NCI-H524 (cell line): ENCODE measurements at places on chromosomes 11 and 22.

DNA sequence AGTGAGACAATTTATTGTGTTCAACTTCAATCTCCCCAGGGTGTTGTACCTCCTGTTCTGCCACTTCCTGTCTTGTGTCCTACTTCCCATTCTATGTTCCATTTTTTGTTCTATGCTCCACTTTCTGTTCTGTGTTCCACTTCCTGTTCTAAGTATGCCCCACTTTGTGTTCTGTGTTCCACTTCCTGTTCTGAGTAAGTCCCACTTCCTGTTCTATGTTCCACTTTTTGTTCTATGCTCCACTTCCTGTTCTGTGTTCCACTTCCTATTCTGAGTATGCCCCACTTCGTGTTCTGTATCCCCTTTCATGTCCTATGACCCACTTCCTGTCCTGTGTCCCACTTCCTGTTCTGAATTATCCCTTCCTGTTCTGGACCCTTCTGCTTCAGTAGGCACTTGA is 732.7 kb downstream of the TBC1D22A start:
- DNase-seq = no peak

DNA sequence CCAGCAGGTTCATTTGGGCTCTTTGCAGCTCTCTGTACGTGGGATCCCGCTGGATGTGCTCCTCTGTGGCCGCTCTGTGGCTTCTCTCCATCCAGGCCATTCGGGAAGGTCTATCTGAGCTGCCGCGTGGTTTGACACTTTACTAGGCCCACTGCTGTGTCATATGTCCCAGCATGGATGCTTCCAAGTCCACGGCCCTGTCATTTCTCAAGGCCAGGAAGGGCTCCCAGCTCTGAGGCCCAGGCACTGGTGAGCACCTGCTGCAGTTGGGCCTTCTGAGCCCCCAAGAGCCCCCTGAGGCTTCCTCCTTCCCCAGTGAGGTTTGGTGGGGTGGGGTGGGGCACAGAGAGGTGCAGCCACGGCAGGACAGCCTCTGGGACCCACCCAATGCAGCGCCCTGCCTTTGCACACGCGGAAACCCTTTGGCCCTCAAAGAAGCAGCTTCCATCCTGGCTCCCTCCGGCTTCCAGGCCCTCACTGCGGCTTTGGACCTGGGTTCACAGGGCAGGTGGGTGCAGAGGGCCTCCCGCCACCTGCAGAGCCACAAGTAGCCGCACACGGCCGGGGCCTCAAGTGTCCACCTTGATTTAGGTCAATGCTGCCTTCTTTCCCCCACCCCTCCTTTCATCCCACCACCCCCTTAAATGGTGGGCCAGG is 44.5 kb upstream of the FGF3 start:
- no peak for DNase-seq

DNA sequence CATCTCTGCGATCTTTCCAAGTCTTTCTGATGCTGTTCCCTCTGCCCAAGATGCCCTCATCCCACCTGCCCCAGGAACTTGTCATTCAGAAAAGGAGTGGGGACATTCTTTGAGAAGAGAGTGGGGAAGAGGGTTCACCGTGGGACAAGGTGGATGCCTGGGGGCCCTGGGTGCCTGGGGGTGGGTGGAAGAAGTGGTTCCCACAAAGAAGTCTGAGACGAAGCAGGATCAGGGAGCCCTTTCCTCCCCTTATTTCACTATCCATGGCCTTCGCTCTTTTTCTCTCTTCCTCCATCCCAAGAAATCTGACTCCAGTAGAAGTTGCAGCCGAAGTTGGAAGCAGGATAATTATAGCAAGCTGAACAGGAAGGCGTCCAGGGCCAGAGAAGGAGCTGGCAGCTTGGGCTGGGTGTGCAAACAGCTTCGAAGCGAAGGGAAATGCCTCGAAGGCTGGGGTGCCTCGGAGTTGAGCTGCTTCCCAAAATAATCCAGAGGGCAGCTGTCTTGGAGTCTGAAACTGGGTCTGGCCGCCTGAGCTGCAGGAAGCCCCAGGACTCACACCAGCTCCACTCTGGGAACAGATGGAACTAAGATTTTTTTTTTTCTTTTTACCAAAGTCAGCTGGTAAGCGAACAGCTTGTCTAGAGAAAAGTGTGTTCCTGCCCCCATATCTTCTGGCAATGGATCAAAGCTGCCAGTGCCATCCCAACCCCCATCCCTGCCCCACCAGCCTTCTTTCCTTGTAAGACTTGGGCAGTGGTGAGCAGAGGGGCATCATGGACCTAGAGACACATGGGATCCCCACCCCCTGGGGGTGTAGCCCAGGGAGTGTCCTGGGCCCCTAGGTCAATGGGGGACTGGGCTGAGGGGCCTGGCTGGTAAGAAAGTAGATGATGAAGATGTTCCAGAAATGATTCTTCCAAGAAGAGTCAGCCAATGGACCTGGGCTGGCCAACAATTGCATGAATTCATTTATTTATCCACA is 31.5 kb downstream of the PARVG start:
- peak; percentile 52 for DNase-seq

DNA sequence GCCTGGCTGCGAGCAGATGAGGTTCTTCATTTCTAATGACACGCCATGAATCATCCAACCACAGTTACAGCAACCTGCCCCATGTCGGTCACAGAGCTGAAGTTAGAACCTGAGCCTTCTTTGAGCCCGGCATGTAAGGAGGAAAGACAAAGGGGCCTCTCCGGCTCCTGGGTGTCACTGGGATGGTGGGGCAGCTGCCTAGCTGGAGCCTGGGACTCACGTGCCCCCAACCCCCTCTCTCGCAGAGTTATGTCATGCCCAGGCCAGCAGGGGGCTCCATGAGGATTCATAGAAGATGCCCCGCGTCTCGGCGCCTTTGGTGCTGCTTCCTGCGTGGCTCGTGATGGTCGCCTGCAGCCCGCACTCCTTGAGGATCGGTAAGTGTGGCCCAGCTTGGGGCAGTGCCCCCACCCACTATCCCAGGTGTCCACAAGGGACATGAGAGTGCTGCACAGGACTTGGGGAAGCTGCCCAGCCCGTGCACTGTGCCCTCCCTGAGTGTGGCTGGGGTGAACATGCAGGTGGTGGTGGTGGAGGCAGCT is 148.5 kb downstream of the GRIK4 start:
- DNase-seq = peak; percentile 25

- no peak for DNase-seq
Observed at GRCh38 chr22:37564111-37564711, 3.9 kb downstream of the CDC42EP1 start.
